Coronary artery (tissue), 2 donors: ENCODE measurements at places on chromosomes 7 and 10.

- no peak for DNase-seq
Observed at GRCh38 chr7:121037957-121038716, 49.6 kb downstream of the CPED1 start.

- no peak for DNase-seq
Observed at GRCh38 chr7:94445696-94446194, 51.0 kb downstream of the COL1A2 start.

- DNase-seq, result no peak
Observed at GRCh38 chr10:55628260-55628701, 732.8 kb downstream of the ZWINT start.

DNA sequence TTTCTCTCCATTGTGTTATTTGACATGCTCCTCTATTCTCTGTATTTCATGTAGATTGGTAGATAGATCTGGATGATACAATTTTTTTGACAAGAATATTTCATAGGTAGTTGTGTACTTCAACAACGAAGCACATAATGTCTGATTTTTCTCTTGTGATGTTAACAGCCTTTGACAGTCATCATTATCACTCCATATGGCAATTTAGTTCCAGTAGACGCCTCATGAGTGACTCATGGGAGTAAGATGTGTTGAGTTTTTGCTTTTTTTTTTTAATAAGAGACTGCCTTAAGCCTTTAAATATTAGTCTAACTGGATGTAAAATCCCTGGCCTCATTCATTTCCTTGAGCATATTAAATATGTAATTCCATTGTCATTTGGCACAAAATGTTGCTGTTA, 123.5 kb upstream of the ZNF32 start:
- DNase-seq, result no peak

- DNase-seq, result no peak
Observed at GRCh38 chr7:102044984-102045673, 227.7 kb downstream of the CUX1 start.

DNA sequence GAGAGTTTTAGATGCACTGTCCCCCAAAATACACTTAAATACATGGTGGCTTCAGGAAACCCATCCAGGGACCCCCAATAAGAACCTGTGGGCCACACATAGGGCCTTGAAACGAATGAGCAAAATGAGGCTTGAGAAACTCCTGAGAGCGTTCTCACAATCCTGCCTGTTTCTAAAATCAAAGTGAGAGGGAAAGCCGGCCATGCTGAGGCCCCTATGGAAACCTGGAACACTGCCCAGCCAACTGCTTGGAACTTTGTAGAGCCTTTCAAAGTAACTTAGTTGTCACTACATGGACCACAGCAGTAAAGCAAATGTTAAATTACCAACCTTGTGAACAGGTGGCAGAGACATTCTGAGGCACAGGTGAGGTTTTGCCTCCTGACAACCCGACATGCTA, 13.4 kb downstream of the SGMS1 start:
- no peak for DNase-seq

DNA sequence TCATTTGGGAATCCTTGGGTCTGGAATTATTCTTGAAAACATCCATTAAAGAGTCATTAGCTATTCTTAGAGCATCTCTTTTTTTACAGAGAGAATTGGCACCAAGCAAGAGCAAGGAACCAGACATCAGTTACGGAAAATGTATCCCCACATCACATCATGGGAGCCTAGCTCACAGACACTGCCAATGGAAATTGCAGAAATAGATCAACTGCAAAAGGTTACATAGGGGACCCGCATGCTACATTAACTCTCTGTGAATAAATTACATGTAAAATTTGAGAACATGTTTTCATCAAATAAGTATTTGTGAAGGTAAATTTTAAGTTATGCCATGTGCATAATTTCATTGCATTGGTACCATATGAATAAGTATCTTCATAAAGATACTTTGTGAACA, 224.8 kb downstream of the ZNF248 start:
- no peak for DNase-seq

GRCh38 chr10:112710528-112710927, 239.5 kb upstream of the TCF7L2 start:
- no peak for DNase-seq

- DNase-seq, result no peak
Observed at GRCh38 chr7:16930946-16931345, 49.2 kb upstream of the AGR3 start.

GRCh38 chr7:41629711-41630111, 73.2 kb downstream of the INHBA start:
- DNase-seq, result no peak

- DNase-seq, result no peak
Observed at GRCh38 chr10:120599200-120599724, 142.2 kb downstream of the PLPP4 start.

DNA sequence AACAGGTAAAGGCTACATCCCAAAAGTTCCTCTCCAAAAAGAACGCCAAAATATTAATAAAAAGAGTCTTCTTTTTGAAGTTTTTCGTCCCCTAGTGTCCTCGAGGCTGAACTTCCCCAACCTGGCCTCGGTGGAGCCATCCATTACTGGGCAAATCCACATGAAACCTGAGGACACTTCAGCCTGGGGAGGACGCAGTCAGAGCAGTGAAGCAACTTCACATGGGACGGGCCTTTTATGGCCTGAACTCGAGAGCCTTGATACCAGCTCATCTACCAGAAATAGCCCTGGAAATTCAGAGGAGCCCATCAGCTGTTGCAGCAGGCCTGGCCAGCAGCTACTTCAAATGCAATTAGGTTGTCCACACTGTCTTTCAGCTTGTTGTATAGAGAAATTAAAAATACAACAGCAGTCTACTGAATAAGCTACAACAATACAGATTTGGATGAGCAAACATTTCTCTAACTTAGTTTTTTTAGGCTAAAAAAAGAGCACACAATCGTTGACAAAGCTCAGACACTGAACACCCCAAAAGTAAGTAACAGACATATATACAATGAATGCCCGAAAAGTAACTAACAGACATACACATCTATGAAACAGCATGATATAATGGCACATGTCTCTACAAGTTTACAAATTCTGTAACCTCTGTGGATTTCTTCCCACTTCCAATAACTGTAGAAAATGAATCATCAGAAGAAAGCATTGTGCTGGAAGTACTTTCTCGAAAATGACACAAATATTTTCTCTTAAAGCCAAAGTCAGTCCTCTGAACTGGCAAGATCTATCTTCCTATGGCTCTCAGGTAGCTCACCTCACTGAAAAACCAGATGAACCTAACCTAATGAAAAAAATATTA, at the start of gene SVIL:
TSS of gene SVIL (minus strand) at position 208 of the 862 bp plus-strand sequence. CDS start 79,913 bp downstream, outside the sequence.
- peak; percentile 90 for DNase-seq

DNA sequence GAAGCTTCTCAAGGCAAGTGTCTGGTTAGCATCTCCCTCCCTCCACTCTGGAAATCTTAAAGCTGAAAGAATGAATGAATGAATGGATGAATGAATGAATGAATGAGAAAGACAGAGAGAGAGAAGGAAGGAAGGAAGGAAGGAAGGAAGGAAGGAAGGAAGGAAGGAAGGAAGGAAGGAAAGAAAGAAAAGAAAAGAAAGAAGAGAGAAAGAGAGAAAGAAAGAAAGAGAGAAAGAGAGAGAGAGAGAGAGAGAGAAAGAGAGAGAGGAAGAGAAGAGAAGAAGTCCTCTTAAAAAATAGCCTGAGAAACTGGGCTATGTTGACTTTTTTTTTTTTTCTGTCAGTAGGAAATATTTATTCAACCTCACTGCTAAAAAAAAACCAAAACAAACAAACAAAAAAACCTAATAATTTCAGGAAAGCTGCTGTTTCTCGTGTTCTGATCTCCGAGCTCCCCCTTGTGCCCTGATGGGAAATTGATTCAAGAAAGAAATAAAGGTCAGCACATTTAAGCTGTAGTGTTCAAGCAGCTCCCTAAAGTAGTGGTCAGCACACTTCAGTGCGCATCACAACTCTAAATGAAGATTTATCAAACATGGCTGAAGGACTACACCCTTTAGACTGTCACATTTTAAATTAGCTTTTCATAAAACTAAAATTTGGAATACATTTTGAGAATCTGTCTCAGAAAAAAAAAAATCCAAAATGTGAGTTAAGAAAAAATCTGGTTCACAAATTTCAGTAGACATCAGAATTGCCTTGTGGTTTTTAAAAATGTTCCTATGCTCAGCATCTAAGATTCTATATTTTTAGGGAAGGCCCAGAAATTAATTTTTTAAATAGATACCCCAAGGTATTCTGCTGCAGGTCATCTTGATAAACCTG, 154.3 kb downstream of the ELAPOR2 start:
- DNase-seq, result no peak

- no peak for DNase-seq
Observed at GRCh38 chr7:64602518-64602917, 39.6 kb upstream of the ZNF680 start.

DNA sequence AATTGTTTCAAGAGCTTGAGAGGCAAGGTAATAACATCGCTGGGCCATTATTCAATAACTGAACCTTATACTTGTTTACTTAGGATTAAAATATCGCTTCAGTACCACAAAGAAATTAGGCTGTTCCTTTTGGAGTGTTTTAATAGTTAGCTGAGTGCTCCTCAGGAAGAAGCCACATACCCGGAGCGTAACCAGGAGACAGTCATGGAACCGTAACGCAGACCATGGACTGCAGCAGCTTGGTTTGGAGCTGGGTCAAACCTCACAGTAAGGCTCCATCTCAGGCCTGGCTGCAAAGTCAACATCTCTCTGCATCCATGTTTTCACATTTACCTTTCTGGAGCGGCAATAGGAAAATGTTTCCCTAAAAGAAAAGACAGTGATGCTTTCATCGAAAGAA, 599.0 kb downstream of the TNS3 start:
- no peak for DNase-seq

- no peak for DNase-seq
Observed at GRCh38 chr10:129193148-129193547, 273.9 kb upstream of the MGMT start.

- DNase-seq, result no peak
Observed at GRCh38 chr10:71829171-71829570, 21.9 kb downstream of the PSAP start.

DNA sequence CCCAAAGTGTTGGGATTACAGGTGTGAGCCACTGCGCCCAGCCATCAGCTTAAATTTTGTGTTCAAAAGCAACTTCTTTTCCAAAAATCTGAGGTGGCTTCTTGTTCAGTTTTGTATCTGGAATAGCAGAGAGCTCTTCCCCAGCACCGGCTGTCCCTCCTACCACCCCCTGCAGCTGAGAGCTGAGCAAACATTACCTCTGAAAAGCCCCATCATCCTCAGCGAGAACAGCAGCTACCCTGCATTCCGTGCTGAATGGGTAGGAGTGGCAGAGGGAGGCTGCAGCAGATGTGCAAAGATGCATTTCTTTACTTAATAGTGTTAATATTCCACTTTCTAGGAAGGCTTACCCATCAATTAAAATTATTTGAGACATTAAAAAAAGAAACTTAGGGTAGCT, 31.8 kb downstream of the CCM2 start:
- no peak for DNase-seq

DNA sequence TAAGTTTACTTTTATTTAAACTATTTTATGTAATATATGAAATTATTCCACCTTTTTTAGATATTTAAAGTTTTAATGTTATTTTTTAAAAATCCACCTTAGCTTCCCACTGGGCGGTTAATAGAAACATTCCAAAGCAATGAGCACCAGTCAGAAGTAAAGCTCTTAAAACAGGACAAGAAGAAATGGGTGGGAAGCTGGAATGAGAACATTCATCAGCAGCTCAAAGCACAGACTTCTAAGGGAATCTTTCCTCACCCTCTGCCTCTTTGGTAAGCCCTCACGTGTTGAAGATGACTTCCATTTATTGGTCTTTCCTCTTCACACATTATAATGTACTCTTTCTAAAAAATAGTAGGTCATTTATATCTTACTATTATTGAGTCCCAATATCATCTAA, 3.1 kb downstream of the AGMO start:
- DNase-seq, result no peak

GRCh38 chr7:138853448-138853847, 55.5 kb upstream of the ATP6V0A4 start:
- DNase-seq, result no peak

GRCh38 chr7:96136600-96137239, 185.2 kb downstream of the SLC25A13 start:
- DNase-seq, result no peak

- DNase-seq, result no peak
Observed at GRCh38 chr7:130946114-130946513, 212.1 kb upstream of the KLF14 start.

- no peak for DNase-seq
Observed at GRCh38 chr10:30992681-30993080, 39.0 kb downstream of the ZNF438 start.

DNA sequence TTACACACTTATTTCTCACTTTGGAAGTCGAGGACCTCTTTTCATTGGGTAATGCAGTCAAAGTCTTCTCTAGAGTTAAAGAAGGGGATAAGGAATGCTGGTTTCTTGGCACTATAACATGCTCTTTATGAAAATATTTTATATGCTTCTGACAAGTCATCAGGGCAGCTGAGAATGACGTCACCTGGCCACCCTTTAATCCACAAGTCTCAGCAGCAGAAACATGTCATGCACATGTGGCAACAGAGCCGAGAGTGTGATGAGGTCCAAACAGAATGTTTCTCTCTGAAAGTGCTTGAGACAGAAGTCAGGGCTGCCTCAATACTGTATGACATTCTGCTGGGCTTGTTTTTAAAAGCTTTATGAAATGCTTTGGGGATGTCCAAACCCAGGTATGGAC, 63.5 kb upstream of the C10orf90 start:
- no peak for DNase-seq

DNA sequence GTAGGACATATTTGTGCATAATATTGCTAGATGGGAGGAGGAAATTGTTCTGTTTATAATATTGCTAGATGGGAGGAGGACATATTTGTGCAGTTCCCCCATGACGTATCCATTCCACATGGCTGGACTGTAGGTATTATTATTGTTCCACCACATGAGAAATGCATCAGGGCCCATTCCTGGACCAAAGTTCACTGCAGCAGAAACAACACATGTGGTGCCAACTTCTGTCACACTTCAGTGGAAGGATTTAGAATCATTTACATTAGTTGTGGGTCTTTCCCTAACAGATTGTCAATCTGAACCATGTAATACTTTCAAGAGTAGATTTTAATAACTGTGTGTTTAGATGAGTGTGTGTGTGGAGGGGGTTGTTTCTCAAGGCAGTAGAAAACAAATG, 32.7 kb upstream of the MACC1 start:
- DNase-seq, result no peak

GRCh38 chr10:69861251-69862240, 59.8 kb downstream of the COL13A1 start:
- DNase-seq, result no peak

GRCh38 chr7:107138696-107139420, 29.9 kb upstream of the HBP1 start:
- DNase-seq, result no peak
